ENCODE measurements at places on chromosomes 1 and 21.

GRCh38 chr1:31569596-31570173 lies 6.6 kb upstream of the TINAGL1 start:
- DNase-seq, result no peak

GRCh38 chr1:158353303-158354075 lies at the start of gene CD1E:
TSS of gene CD1E (plus strand) at chr1:158353894. CDS start at chr1:158353989, 95 bp downstream.
- no peak for DNase-seq

DNA sequence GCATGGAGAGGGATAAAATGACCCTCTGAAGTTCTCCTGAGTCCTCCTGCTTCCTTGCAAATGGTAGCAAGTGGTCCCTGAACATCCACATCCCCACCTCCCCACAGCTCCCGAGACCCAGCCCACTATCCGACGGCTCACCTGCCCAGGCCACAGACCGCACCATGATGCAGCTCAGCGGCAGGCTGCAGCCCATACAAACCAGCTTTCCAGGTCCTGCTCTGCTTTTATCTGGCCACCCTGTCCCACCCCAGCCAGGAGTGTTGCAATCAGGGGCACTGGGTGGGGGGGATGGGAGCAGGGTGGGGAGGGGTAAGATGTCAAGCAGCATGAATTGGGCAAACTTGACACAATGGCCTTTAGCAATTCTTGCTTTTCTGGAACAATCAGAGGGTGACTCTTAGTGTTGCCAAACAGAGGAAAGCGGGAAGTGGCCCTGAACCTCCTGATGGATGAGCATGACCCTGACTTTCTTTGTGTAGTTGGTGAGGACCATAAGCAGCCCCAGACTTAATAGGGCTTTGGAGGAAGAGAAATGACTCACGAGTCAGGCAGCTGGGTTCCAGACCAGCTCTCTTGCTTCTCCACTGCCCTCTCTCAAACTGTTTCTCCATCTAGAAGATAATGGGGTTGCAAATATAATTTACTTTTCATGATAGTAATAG lies at the start of gene CHIT1:
Gene CHIT1 (minus strand): TSS at position 203 of the 665 bp plus-strand sequence. CDS start 37 bp downstream, at position 166.
- DNase-seq, result no peak

DNA sequence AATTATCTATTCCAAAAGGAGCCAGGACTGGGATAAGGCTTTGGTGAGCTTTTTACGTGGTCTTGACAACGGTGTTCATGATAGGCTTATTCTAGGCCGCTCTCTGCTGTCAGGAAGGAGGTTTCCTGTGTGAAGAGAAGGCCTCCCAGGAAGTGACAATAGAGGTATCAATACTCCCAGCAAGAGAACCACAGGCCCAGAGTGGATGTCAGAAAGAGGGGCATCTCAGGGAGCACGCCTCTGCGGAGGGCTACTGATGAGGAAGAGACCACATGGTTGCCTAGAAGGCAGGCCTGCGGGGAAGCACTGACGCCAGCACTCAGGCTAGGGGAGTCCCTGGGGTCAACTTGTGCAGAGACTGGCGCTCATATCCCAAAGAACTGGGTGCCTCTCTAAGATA lies 60.4 kb downstream of the ITPKB start:
- DNase-seq, result no peak

DNA sequence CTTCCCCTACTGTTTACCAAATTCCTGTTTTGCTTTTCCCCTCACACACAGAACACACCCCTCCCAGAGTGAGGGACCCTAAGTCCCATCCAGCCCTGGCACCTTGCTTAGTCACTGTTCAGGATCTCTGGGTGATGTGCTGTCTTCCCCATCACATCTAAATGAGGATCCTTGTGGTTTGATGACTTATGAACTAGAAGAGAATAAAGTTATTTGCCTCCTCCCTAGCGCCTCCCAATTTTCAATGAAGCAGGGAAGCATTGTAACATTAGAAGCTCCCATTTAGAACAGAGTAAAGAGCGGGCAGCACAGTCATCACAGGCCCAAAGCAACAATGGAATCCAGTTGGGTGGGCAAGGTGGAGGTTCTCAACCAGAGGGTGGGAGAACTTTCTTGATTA lies 27.0 kb downstream of the DISC1 start:
- no peak for DNase-seq

- no peak for DNase-seq
Observed at GRCh38 chr1:154786804-154787570, 83.1 kb downstream of the KCNN3 start.

DNA sequence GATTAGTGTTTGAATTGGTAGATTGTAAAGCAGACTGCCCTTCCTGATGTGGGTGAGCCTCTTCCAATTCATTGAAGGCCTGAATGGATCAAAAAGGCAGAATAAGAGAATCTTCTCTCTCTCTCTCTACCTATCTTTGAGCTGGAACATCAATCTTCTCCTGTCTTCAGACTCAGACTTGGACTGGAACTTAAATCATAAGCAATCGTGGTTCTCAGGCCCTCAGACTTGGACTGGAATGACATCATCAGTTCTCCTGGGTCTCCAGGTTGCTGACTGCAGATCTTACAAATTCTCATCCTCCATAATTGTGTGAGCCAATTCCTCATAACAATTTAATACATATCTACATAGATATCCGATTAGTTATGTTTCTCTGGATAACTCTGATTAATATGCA lies 66.8 kb downstream of the IER5 start:
- DNase-seq, result no peak

- DNase-seq, result no peak
Observed at GRCh38 chr1:171919891-171920887, 78.9 kb downstream of the DNM3 start.

GRCh38 chr1:230224101-230224960 lies 157.3 kb downstream of the GALNT2 start:
- no peak for DNase-seq

DNA sequence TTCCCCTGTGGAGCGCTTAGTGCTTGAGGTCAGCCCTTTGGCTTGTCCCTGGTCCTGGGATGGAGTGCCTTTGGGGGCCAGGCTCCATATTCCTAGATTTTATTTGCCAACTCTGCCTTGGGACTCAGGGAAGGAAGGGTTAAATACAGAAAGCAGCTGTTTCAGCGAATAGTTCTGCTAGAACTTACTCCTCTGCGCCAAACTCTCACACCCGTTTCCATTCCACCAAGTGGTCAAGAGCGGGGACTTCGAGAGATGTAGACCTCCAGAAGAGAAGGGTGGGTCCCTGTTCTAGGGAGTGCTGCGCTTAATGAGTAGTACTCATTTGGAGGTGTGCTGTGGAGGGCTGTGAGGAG lies 704 bp upstream of the TOMM40L start:
- no peak for DNase-seq

- no peak for DNase-seq
Observed at GRCh38 chr1:16375521-16376340, 8.7 kb downstream of the SZRD1 start.
